ENCODE measurements at places on chromosomes 3 and 15.
A peak's percentile ranks its signal among the peaks of the same experiment; 100 is the strongest.

DNA sequence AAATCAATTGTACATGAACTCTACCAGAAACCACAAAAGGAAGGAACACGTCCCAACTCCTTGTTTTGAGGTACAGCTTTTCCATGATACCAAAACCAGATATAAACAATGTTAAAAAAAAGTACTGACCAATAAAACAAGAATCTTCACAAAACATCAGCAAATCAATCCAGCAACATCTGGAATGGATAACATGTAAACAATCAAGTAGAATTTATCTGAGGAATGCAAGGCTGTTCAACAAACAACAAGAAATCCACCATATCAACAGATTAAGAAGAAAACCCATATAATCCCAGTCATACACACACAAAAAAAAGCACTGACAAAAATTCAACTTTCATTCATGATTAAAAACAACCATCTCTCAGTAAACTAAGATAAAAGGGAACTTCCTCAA is 26.7 kb downstream of the TJP1 start:
- DNase-seq: no peak

- no peak for DNase-seq
These were observed 37.7 kb upstream of the CPB1 start for GRCh38 chr3:148789906-148790305.

- no peak for DNase-seq
These were observed 131.3 kb downstream of the SMAD6 start for GRCh38 chr15:66833371-66833770.

DNA sequence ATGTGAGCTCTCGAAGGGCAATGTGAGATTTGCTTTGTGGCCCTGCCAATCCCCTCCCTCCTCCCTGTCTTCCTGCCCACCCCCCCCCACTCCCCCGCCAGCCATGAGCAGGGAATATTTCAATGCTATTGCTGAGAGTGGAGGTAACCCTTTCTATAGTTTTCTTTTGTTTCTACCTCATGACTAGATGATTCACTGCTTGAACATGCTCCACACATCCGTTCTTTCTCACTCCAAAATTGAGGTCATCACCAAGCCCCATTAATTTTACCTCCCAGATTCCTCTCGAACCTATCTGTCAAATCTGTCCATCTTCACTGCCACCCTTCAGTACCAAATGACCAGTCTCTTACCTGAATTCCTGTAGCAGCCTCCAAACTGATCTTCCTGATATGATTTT is 12.2 kb downstream of the ZNF774 start:
- DNase-seq: no peak

- no peak for DNase-seq
These were observed 29.4 kb downstream of the COL6A5 start for GRCh38 chr3:130374908-130375307.

- no peak for DNase-seq
These were observed 250.4 kb downstream of the TJP1 start for GRCh38 chr15:29571792-29572431.

GRCh38 chr3:9153904-9154619 is 95.4 kb downstream of the SRGAP3 start:
- no peak for DNase-seq

DNA sequence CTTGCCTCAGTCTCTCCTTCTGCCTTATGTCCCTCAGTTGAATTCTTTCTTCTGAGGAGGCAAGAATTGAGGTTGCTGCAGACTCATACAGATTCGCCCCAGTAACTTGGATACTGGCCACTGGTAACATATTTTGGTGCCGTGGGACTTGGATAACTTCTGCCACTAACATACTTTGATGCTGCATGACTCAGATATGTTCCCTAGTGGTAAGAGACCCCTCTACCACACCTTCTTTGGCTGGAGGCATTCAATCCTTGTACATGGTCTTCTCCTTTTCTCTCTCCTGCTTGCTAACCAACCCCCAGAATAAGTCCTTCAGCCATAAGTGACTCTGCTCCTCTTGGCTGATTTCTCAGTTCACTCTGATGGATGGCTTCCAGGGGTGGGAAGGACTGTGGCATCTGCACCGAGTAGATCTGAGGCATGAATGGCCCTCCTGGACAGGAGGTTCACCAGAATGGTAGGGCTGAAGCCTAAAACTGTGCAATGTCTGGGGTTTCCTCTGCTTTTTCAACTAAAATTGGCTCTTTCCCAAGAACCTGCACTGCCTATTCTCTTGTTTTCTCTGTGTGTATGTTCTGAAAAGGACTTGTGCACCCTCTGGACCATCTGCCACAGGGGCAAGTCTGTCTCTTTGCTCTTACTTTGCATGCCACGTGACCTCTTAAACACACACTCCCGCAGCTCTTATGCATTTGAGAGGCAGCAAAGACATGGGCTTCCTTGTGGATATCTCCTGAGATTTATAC is 55.5 kb upstream of the FSTL1 start:
- no peak for DNase-seq

- no peak for DNase-seq
These were observed 59.0 kb downstream of the PRKAR2A start for GRCh38 chr3:48788544-48789162.

DNA sequence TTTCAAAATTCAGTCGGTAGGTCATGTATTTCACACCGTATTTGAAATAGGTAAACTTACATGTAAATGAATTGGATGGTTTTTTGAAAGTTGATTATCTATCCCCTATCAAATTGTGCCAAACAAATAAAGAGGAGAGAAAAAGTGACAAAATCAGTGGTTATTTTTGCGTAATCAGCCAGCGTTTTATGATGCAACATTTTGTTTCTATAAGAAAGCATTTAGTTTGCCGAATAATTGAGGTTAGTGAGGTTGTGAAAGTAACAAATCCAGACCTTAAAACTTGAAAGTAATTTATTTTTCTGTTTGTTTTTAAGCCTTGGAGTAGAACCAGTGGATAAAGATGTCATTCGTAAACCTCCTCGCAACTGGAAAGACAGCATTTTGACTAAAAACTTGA is 29.3 kb downstream of the ASTE1 start:
- DNase-seq: no peak

DNA sequence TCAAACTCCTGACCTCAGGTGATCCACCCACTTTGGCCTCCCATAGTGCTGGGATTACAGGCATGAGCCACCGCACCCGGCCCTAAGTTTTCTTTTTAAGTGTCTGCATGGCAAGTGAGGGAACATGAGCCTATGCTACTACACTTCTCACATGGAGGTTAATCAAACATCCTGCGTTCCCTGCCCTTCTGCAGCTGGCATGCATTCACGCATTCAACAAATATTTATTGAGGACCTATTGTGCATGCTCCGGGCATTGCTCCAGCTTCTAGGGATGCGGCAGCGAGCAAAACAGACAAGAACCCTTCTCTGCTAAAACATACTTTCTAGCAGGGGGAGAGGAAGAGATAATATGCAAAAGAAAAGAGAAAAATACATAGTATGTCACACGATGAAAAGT is 42.6 kb upstream of the ACKR4 start:
- DNase-seq: no peak

DNA sequence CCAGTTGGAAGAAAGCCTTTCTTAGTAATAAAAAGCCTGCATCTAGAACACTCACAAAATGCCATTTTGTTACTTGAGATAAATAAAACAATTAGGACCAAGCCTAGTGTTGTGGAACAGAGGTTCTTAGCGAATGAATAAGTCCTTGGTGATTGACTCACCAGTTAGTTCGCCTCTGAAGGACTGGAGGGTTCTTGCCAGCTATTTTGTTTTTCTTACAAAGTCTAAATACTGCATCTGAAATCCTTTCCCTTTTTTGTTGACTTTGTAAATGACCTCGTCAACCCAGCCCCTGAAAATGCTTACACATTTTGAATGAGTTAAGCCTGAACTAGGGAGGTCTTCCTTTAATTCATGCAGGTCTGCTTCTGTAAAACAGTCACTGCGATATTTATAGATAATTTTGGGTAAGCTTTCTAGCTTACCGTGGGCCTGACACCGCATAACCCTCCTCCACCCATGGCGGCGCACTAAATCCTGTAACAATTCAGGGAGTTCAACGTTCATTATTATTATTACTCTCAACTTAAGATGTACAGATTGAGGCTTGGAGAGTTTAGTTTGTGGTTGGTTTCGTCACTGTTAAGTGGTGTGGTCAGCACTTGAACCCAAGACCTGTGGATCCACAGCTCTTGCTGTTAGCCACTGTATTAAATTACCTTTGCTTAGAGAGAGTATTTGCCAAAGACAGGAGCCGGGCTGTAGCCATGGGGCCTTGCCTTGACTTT is 45.0 kb upstream of the SACM1L start:
- DNase-seq: no peak

- no peak for DNase-seq
These were observed 28.4 kb downstream of the CRTC3 start for GRCh38 chr15:90558171-90558573.

- DNase-seq: no peak
These were observed 211.6 kb downstream of the BBX start for GRCh38 chr3:107734317-107734716.

GRCh38 chr15:96309143-96309660 is 21.3 kb upstream of the NR2F2 start:
- no peak for DNase-seq

GRCh38 chr15:56244811-56245576 is 1.3 kb upstream of the RFX7 start:
- DNase-seq: peak; percentile 38

GRCh38 chr3:107963581-107963980 is 127.2 kb downstream of the CD47 start:
- no peak for DNase-seq

- no peak for DNase-seq
These were observed 254.4 kb upstream of the ZPLD1 start for GRCh38 chr3:102180280-102180931.

DNA sequence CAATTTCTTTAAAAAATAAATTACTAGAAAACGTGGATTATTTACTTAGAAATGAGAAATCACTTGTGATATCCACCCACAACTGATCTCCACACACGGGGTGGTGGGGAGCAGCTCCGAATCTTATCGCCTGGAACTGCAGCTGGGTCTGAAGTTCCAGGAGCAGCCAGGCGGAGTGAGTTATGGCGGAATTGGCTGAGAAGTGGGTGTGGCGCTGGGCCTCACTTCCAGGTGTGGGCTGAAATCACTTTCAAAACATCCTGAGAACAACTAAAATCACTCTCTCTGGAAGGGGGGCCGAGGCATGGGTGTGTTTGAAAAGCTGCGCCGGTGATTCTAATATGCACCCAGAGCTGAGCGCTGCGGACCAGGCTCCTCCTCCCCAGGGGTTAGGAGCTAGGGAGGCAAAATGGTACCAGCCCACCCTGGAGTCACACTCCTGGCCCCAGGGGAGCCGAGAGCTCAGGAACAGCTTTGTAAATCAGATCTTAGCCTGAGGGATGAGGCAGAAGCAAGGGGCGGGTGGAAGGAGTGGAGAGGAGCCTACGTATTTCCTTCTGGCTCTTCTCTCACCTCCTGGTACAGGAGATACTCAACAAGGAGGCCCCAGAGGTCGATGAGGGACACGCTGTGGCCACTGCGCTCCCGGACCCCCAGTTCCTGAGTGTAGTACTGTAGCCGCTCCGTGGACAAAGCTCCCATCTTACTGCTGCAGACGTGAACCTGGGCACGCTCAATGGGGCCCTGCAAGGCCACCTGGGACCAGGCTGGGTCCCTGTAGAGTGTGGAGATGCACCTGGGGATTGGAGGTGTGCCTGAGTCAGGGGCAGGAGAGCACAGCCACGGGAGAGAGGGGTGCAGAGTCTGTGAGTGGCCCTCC is 9.6 kb downstream of the PLA2G4F start:
- DNase-seq: no peak

DNA sequence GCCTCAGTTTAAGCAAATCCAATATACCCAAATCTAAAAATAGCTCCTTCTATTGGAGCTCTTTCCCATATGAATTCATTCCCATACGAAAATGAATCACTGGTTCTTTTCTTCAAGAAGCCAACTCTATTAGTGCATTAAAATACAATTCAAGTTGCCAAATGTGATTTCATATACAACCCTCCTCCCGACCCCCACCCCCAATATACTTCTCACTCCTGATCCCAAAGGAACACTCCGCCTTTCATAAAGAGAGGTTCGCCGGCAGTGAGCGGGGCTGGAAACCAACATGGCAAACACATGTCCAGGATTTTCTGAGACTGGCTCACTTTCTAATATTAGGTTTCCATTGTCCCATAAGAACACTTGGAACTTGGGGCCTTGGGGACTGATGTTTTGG is 48.5 kb downstream of the MAGEF1 start:
- no peak for DNase-seq

DNA sequence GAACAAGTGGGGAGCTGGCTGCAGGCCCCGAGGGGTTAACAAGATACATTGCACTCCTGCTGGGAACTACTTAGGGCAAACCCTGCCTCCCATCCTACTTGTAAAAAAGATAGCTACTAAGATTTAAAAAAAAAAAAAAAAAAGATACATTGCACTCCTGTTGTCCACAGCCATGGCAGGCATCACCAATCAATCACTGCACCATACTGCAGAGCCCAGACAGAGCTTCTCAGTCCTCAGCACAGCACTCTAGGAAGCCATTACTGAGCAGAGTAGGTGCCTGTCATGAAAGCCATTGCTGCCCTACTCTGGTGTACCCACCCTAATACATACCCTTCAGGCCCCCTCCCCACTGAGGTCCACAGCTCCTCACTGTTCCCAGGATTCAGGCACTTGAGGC is 64.8 kb downstream of the RASGRF1 start:
- DNase-seq: no peak

GRCh38 chr15:77493324-77493907 is 72.7 kb downstream of the HMG20A start:
- no peak for DNase-seq

DNA sequence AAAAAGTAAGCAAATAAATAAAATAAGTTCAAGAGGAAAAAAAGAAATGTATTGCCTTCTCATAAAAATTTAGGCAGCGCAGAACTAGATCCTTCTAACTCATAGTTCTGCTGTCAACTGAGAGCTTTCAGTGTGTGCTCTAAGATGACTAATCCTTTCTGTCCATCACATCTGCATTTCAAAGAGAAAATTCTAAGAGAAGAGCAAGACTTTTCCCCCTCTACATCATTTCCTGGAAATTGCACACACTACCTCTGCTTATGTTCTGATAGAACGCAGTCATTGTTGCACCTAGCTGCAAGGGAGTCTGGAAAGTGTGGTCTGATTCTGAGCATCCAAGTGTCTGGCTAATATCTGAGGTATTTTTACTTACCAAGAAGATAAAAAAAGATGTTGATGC is 39.6 kb upstream of the SLCO3A1 start:
- no peak for DNase-seq

- no peak for DNase-seq
These were observed 213.9 kb upstream of the TBL1XR1 start for GRCh38 chr3:177411201-177411600.

- DNase-seq: no peak
These were observed 22.5 kb downstream of the CDCP1 start for GRCh38 chr3:45123581-45124269.

GRCh38 chr3:160464321-160464720 is 14.7 kb upstream of the TRIM59 start:
- DNase-seq: no peak
